ENCODE measurements at places on chromosomes 2 and 18.

- no peak for DNase-seq
Observed at GRCh38 chr2:85935746-85936208, 47.0 kb upstream of the ST3GAL5 start.

DNA sequence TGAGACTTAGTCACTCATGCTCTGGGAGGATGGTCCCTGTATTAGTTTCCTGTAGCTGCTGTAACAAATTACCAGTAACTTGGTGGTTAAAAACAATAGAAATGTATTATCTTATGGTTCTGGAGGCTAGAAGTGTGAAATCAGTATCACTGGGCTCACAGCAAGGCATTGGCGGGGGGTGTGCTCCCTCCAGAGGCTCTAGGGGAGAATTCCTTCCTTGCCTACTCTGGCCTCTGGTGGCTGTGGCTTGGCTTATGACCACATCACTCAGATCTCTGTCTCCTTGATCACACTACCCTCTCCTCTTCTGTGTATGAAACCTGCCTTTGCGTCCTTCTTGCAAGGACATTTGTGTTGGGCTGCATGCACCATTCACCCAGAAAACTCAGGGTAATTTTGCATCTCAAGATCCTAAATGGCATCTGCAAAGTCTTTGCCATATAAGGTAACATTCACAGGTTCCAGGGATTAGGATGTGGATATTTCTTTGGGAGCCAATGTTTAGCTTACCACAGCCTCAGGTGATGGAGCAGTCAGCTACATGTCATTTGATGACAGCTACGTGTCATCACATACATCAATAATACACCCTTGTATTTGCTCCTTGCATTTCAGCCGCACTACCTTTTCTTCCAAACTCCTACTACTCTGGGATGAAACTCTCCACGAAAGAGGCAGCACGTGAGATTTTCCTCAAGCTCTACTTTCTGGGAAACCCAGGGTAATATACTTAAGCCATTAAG, 49.6 kb upstream of the POU3F3 start:
- no peak for DNase-seq

- no peak for DNase-seq
Observed at GRCh38 chr18:10851824-10852319, 297.5 kb downstream of the PIEZO2 start.

GRCh38 chr2:7595206-7595605, 678.0 kb downstream of the RNF144A start:
- DNase-seq, result no peak

- no peak for DNase-seq
Observed at GRCh38 chr2:109435066-109435690, 178.6 kb downstream of the SEPTIN10 start.

- DNase-seq, result no peak
Observed at GRCh38 chr2:186590759-186591505, 1.1 kb downstream of the ITGAV start.

GRCh38 chr2:131120815-131121317, 15.7 kb downstream of the PLEKHB2 start:
- DNase-seq, result no peak

Data from CD4-positive, alpha-beta T cell treated with Interleukin-1 beta for 1 hour (primary cell).